ENCODE measurements at places on chromosomes 3 and 15.

DNA sequence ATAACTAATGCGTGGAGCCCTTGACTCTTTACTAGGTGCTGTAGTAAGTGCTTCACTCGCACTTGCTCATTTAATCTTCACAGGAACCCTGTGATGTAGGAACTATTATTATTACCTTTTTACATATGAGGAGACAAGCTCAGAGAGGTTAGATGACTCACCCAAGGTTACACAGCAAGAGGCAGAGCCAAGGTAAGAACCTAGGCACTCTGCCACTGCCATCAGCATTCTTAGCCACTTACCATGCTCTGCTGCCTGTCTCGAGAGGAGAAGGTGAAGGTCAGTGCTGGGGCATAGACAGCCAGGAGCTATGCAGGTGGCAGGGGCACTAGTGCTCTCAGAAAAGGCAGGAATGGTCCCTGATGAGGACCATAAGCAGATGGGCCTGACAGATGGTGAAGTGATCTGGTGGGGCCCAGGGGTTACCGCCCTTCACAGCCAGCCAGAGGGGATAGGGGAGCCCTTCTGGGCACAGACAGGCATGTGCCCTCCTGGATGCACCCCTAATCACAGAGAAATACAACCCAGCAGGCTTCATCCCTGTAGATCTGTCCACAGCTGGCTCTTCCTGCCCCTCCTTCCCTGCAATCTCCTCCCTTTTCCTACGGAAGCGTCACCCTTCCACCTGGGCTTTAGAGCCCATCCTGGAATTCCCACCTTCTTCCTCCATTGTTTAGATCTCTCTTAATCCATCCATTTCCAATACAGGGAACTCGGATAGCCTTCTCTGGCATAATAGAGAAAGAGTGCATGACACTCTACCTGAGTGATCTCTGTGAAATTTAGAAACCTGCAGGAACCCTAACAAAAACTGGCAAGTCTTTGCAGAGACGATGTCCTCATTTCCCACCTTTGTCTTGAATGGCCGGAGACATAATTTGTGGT, 26.9 kb downstream of the ABTB1 start:
- no peak for DNase-seq

DNA sequence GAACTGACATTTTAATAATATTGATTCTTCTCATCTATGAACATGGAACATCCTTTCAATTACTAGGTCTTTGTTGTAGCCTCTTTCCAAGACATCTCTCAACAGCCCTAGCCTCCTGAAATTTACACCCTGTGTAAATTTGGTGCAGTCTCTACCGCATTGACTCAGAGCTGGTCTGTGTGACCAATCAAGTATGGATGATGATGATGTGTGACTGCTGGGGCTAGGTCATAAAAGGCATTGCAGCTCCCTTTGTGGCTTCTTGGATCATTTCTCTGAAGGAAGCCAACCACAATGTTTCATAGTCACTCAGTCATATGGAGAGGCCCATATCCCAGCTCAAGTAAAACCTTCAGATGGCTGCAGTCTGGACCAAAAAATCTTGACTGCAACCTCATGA, 62.1 kb upstream of the FAM3D start:
- no peak for DNase-seq

- no peak for DNase-seq
Measured at GRCh38 chr3:116129187-116129946, 315.9 kb downstream of the LSAMP start.

DNA sequence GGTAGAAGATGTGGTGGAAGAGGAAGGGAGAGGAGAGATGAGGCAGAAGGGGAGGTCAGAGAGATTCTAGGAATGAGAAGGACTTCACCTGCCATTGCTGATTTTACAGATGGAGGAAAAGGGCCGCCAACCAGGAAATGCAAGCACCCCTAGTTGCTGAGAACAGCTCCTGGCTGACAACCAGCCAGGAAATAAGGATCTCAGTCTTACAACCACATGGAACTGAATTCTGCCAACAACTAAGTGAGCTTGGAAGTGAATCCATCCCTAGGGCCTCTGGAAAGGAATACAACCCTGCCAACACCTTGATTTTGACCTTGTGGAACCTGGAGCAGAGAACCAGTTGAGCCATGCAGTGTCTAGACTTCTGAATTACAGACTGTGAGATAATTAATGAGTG, 86.6 kb downstream of the EDEM1 start:
- no peak for DNase-seq

GRCh38 chr15:59946084-59946483, 58.0 kb upstream of the FOXB1 start:
- no peak for DNase-seq

DNA sequence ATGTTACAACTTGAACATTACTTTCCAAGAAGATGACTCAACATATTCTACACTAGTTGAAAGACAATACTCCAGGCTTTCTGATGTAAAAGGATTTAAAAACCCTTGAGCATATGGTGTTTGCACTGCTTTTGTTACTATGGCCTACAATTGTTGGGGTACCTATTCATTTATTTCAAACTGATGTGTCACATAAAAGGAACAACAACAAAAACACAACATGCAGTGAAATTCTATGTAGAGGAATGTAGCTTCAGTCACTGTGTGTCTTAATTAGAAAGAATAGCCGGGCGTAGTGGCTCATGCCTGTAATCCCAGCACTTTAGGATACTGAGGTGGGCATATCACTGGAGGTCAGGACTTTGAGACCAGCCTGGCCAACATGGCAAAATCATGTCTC, 1.6 kb downstream of the SPATA16 start:
- DNase-seq = no peak

GRCh38 chr3:101950510-101950909, 101.2 kb downstream of the NFKBIZ start:
- no peak for DNase-seq

DNA sequence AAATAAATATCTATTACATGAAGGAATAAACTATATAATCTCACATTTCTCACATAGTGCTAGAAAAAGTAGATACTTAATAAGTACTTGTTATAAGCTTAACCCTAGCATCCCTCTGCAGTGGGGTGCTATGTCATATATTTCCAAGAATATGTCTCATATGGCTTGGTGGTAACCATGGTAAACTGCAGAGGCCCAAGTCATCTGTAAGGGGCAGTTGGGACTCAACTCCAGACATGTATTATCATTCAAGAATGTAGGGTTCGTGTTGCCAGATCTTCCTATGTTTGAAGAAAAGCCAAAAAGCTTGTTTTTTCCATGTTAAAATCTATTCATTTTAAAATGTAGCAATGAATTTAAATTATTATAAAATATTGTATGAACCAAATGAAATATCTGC, 46.2 kb downstream of the ZNF385D start:
- no peak for DNase-seq

DNA sequence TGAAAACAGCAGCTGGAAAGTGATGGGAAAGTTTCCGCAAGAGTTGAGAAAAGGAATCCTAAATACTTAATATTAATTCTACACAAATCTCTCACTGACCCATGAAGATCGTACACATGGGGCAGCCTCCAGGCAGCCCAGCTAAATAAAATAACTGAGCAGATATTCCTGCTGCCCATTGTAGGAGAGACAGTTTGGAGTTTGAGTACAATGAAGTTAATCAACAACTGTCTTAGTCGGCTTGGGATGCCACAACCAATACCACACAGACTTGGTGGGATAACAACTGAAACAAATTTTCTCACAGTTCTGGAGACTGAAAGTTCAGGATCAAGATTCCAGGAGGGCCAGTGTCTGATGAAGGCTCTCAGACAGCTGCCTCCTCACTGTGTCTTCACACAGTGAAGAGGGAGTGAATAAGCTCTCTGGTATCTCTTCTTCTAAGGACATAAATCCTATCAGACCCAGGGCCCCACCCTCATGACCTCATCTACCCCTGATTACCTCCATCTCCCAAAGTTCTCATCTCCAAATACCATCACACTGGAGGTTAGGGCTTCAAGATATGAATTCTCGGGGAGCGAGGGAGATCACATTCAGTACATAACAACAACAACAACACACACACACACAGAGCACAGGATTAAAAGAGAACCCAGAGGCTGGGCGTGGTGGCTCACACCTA, 9.7 kb downstream of the TRPM7 start:
- no peak for DNase-seq

- no peak for DNase-seq
Measured at GRCh38 chr3:29587340-29587739, 306.5 kb downstream of the RBMS3 start.

DNA sequence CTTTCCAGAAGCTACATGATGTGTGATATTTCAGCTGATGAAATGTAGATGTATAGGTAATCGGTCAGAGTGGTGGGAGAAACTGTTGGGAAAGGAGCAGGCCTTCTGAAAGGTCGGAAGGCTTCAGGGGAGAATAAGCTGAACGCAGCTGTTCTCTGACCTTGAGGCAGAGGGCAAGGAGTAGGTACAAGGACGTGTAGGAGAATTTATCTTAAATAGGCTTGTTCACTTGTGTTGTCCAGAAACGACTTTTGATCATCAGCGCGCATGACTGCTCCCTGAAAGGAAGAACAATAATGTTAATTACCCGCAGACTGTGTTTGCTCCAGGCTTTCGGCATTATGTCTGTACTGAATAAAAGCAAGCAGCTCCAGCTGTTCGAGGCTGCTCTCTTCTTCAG, 39.6 kb downstream of the GPR160 start:
- no peak for DNase-seq

DNA sequence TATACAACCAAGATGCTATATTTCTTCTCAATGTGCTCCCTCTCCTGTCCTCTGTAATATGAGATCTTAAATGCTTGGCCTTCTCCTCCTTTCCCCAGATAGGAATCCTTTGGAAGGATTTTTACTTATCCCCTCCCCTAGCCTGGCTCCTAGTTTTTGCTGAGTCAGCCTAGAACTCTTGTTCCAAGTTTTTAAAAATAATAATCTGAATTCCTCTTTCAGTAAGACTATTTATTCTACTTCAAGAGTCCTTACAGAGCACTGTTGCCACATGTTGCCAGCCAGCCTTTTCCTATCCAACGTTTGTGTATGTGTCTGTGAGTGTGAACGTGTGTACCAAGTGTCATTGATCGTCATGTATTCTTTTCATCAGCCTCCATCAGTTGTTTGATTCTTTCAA, 11.0 kb upstream of the KCNMB2 start:
- no peak for DNase-seq

GRCh38 chr3:136093771-136094170, 102.4 kb downstream of the MSL2 start:
- no peak for DNase-seq
